Skeletal muscle cell (primary cell): ENCODE measurements at places on chromosomes 5 and 9.

GRCh38 chr5:143236682-143237081 lies 166.8 kb downstream of the NR3C1 start:
- DNase-seq = no peak

- no peak for DNase-seq
Measured at GRCh38 chr5:64969578-64969977, 200.8 kb downstream of the CWC27 start.

DNA sequence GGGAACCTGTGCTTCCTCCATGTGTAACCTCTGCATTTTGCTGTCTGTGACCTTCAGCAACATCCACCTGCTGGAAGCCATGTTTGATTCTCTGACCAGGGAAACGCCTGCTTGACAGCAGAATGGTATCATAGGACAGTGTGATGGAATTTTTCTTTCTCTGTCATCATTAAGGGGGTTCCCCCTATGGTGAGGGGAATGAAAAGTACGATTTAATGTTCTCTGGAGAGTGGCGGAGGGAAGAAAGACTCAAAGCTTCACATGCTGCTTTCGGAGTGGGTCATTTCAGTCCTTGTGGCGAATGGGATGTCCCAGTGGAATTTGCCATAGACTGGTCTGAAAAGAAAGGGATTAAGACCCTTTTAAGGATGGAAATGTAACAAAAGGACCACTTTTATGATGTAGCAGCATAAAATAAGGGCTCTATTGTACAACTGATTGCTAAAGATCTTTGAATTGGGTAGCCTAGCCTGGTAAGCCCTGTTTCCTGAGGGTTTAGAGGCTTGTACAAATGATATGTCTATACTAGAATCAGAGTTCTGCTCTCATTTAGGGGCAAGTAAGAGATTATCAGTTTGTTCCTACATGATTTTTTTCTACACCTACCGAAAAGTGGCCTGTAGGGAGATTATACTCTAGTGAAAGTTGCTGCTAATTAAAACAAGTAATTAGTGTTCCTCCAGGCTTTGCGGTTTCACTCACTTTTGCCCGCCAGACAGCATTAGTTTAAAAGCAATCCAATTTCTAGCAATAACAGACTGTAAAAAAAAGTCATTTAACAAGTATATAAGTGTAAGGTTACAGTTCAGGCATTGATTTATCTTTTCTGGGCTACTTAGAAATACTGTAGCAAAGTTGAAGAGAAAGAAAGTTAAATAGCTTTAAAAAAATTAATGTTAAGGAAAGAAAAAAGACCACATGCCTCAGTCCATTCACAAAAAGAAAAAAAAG lies 904.5 kb downstream of the NR2F1-AS1 start:
- no peak for DNase-seq

DNA sequence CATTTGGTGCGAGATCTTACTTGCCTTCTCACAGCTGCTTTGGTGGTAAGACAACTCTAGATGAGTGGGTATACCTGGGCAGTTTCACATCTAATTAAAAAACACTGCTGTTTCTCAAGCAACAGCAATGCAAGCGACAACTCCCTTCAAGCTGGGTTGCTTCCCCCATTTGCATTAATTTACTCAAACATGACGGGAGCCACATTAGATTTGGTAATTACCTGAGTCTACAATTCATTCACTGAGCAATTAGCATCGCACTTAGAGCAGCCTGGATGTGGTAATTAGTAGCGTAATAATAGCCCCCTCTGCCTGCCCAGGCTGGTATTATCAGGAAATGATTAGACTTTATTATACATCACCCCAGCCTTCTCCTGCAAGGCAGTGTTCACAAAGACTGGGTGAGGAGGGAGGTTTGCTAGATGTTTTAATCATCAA lies 73.4 kb downstream of the FBXO38 start:
- no peak for DNase-seq

GRCh38 chr9:127107171-127107928 lies 15.1 kb downstream of the ANGPTL2 start:
- DNase-seq = no peak
